ENCODE measurements at places on chromosomes 6 and 20.

- DNase-seq: no peak
Observed at GRCh38 chr6:156197513-156197912, 579.7 kb upstream of the ARID1B start.

DNA sequence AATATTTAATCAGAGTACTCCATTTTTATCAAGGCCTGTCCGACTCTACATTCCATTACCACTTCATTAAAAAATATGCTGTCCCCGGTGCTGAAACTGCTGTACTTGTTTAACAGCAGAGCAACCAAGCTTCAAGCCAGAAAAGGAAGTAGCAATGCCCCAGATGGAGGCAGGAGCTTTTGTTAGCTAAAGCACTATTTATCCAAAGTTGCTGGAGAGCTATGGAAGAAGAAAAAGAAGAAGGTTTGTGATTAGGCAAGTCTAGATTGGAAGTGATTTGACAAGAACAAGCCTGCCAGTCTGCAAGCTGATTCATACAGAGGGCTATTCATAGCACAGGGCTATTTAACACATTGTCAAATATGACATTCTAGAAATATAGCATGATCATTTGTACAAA lies 160.9 kb upstream of the SPTLC3 start:
- no peak for DNase-seq

GRCh38 chr20:57678340-57678739 lies 31.5 kb downstream of the PMEPA1 start:
- DNase-seq: no peak

- DNase-seq: no peak
Observed at GRCh38 chr6:41779336-41779735, 364 bp downstream of the FRS3 start.

DNA sequence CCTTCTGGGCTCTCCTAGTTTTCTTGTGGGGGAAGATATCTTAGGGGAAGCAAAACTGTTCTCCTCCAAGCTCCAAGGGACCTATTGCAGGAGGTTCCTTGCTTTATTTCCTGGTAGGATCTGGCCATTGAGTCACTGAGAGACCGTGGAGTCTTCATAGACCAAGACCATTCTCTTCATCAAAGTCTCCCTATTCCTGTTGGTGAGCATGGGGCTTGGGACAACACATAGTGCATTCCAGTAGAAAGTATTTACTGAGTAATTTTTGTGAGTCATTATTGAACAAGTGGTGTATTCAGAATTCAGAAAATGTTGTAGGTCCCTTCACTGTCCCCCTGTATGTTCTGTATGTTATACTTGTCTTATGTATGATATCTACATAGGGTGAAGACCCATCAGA lies 133.6 kb downstream of the CDH26 start:
- DNase-seq: no peak

DNA sequence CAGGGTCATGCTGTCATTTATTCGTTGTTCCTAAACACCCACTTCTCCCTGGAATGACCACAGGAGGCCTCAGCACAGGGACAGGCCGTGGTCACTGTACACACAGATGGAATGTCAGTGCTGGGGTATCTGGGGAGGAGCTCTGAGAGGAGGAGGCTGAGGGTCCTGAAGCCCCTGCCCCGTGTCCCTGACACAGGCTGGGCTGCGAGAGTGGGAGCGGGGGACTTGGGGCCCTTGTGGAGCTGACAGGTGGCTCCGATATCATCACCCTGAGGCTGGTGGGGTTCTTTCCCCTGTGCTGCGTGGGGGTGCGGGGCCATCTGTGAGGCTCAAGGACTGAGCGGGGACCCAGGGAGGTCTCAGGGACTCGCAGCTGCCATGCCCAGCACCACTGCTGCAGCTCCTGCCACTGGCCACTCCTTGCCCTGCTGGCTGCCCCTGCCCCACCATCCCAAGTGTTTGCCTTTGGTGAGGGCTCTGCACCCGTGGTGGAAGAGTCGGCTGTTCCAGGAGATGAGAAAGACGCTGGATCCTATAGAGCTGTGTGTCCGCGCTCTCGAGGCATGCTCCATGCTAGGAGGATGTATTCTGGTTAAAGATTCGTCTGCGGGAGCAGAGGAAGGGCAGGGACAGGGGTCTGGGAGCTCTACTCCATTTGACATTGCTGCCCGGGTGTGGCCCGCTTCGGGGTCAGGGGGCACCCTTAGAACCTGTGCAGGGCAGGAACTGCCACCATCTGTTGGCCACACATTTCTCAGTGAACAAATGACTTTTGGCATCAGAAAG lies 18.9 kb downstream of the NPEPL1 start:
- DNase-seq: no peak

DNA sequence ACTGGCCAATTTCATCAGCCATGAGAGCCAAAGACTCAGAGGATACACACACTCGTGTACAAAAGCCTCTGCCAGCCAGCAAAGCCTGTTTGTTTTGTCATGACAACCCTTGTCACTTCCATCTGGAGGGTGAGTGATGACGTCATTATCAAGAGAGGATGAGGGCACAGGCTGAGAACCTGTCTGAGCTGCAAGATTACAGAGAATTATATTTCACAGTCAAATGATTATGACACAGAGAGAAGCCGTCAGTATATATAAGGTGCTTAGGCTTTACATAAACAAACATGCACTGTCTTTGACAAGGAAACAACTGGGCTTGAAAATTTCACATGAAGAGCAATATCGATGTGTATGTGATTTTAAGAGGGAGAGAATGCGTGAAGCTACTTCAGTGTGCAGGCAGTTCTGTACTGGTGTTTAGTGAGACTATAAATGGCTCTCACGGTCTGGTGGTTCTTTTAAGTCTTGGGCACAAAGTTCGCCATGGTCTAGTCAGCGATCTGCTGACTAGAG lies 36.5 kb upstream of the BCLAF1 start:
- no peak for DNase-seq

DNA sequence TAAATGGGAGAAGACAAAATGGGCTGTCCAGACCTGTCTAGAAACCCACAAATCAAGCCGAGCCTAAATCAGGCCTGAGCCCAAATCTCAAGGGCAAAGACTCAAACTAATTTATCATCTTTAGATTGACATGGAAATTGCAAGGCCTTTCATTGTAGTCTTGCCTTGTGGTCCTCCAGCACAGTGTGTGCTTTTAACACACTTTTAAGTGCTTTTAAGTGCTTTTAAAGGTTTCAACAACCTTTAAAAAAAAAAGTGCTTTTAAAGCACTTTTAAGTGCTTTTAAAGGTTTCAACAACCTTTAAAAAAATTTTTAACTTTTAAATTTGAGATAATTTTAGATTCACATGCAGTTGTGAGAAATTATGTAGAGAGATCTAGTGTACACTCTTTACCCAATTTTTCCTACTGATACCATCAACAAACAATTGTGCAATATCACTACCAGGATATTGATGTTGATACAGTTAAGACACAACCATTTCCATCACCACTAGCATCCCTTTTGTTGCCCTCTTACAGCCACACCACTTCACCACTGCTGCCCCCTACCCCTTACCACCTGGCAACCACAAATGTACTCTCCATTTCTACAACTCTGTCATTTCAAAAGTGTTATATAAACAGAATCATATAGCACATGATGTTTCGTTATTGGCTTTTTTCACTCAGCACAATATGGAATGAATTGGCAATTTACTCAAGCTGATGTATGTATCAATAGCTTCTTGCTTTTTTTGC lies 23.1 kb upstream of the DCBLD1 start:
- DNase-seq: no peak

- no peak for DNase-seq
Observed at GRCh38 chr6:105500693-105501092, 97.8 kb upstream of the PREP start.

- DNase-seq: peak; percentile 58
Observed at GRCh38 chr6:36914227-36914794, 28.6 kb downstream of the C6orf89 start.

- DNase-seq: no peak
Observed at GRCh38 chr6:141259807-141260206, 872.9 kb upstream of the GJE1 start.

GRCh38 chr20:7291946-7292345 lies 524.5 kb downstream of the BMP2 start:
- no peak for DNase-seq

- no peak for DNase-seq
Observed at GRCh38 chr6:129273161-129273560, 390.2 kb downstream of the LAMA2 start.

DNA sequence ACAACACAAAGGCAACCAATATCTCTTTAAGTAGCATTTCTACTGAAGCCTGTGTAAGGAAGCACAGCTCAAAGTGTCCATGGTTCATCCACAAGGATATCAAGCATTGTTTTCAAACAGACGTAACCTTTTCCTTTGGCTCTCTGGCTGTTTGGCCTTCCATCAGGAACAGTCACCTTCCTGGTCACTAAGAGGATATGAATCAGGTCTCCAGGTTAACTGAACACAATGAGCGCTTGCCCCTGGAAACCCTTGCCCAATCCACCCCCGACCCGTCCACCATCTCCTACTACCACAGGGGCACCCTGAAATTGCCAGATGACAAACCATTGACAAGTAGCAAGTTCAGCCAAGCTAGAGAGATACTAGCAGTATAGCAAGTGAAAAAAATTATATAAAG lies 114.4 kb upstream of the COL21A1 start:
- DNase-seq: no peak

GRCh38 chr6:90146921-90147649 lies 149.6 kb downstream of the BACH2 start:
- no peak for DNase-seq

DNA sequence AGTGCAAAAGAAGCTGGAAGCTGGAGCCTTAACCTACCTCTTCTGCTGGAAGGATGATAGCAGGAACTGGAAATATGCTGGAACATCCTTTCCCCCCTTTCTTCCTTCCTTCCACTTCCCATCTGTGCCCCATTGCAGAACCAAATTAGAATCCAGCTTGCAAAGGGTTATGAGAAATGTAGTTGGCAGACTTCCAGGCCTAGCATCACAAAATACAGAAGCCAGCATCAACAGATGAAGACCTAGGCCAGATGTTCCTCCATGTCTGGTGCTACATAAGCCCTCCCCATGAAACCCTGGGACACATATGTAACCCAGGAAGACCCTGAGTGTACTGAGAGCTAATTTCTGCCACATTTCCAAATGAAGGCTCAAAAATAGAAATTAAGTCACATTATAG lies 40.0 kb upstream of the TFAP2B start:
- no peak for DNase-seq

GRCh38 chr6:10945845-10946244 lies 59.0 kb downstream of the SYCP2L start:
- no peak for DNase-seq

Measured in left colon (tissue), 2 donors.